ENCODE measurements at places on chromosomes 1 and 21. TPM values are rescaled to one million over a fixed set of nuclear protein-coding genes. Genes with fewer than 3 reads are reported as not detected.
A peak's percentile ranks its signal among the peaks of the same experiment; 100 is the strongest.

- no peak for DNase-seq
Measured at GRCh38 chr1:170807432-170807831, 127.9 kb upstream of the MROH9 start.

DNA sequence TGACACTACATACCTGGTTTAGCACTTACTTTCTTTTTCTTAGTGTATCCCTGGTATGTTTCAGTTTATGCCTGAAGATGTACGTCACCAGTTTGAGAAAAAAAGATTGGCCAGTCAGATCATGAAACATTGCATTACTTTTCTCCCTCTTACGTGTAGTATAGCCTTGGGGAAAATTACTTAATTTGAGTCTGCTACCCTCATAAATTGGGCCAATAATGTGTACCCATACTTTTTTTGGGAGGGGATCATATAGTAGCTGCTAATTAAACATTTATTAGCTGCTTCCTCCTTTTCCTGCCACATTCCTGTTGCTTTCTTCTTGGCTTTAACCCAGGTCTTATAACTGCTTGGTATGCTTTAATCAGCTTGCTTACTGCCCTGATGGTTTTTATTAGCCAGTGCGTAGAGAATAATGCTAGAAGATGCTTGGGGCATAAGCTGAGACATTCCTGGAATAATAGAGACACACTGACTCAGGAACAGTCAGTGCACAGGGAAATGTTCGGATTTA lies 32.1 kb downstream of the RABGAP1L start:
- DNase-seq, result peak; percentile 17

- DNase-seq, result no peak
Measured at GRCh38 chr1:107378426-107378825, 237.6 kb downstream of the NTNG1 start.

- DNase-seq, result no peak
Measured at GRCh38 chr1:67889953-67890567, 56.8 kb upstream of the GNG12 start.

- no peak for DNase-seq
Measured at GRCh38 chr1:16114527-16115467, 41.1 kb downstream of the EPHA2 start.

DNA sequence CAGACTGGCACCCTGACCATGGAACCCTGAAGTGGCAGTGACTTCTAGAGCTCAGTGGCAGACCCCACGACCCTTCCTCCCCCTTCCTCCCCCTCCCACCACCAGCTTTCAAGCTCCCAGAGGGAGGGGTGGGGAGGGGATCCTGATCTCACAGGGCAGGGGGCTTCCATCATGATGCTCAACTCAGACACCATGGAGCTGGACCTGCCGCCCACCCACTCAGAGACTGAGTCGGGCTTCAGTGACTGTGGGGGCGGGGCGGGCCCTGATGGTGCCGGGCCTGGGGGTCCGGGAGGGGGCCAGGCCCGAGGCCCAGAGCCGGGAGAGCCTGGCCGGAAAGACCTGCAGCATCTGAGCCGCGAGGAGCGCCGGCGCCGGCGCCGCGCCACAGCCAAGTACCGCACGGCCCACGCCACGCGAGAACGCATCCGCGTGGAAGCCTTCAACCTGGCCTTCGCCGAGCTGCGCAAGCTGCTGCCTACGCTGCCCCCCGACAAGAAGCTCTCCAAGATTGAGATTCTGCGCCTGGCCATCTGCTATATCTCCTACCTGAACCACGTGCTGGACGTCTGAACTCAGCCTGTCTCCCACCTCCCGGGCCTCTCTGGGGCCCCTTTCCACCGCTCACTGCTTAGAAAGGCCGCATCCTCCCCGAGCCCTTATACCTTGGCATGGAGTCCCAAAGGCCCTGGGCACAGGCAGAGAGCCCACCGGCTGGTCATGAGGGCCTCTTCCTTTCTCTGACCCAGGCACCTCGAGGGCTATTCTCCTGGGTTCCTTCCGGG lies 3.9 kb downstream of the NHLH1 start:
- no peak for DNase-seq

- DNase-seq, result no peak
Measured at GRCh38 chr1:50422946-50423669, at the start of gene DMRTA2. Gene DMRTA2 (minus strand): TSS chr1:50423443. CDS start chr1:50421536, 1,907 bp downstream.

GRCh38 chr1:65393347-65393746 lies 27.1 kb upstream of the LEPR start:
- DNase-seq, result no peak

DNA sequence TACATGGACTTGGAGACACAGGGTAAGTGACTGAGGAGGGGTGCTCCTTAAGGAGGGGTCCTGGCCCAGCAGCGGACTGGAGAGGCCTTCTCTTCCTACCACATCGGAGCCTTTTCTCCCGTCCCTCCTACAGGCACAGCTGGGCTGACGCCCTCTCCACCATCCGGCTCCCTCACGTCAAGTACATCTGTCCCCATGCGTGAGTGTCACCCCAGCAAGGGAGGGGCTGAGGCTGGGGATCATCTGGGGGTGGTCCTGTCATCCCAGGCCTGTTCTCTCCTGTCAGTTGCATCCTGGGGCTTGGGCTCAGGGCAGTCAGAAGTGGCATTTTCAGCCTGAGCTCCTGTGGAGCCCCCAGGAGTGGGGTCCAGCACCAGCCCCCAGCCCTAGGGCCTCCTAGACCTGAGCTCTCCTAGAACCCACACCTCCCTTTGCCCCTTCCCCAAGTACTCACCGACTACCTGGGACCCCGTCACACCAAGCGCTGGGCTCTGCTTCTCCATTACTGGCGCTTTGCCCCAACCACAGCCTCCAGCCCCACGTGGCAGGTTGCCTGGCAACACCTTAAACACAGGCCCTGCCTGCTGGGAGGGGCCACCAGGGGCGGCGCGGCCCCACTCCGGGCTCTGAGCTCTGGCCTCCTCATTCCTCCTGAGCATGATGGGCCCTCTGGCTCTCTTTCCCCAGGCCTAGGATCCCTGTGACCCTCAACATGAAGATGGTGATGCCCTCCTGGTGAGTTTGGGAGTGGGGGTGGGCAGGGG lies 2.3 kb downstream of the LYPLA2 start:
- DNase-seq, result no peak

- DNase-seq, result no peak
Measured at GRCh38 chr1:48688102-48688760, 88.5 kb downstream of the BEND5 start.

DNA sequence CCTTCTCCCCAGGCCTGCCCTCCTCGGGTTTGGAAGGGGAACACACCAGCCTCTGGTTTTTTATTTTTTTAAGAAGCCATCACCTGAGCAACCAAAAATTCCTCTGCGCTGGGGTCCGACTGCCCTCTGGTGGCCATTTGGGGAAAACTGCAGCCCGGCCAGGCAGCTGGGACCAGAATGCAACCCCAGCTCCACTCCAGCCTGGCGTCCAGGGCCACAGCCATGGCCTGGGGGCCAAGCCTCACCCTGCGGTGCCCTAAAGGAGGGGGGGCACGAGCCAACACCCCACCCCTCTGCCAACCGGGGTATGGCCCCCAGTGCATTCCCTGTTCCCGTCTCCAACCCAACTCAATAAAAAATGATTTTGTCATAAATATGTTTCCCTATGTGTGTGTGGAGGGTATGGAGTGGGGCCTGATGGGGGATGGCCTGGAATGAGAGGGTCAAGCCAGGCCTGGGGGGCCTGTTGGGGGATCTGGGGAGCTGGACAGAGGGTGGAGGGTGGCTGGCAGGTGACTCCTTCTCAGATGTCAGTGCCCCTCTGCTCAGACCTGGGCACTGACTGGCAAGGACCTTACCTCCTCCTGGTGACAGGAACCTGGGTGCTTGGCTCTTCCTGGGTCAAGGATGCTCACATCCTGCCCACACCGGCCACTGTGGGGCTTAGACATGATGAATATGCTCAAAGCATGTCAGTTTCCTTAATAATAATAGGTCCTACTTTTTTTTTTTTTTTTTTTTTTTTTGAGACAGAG lies 3.2 kb downstream of the GPR3 start:
- no peak for DNase-seq

DNA sequence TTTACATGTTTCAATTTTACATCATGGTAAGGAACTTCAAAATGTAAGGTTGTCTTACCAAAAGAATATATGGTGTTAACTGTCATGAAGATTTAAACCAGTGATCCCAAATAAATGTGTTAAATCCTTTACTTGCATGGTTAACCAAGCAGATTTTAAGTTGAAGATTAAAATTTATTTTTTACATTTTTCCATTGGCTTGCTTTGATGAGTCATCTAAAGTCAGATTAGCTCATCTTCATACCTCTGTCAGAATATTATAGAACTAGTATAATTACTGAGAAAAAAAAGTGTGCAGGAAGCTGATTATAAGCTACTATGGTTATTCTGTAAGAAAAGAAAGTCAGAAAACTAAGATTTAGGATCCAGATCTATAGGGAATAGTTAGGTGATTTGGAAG lies 95.3 kb upstream of the DPH5 start:
- DNase-seq, result no peak

GRCh38 chr1:245153552-245154428 lies 995 bp upstream of the KIF26B start:
- no peak for DNase-seq

GRCh38 chr21:45478115-45478801 lies 64.0 kb downstream of the SLC19A1 start:
- peak; percentile 57 for DNase-seq

GRCh38 chr1:29029667-29030066 lies 94.0 kb downstream of the TMEM200B start:
- DNase-seq, result no peak

- DNase-seq, result no peak
Measured at GRCh38 chr1:24911651-24912155, 18.4 kb downstream of the RUNX3 start.

- DNase-seq, result no peak
Measured at GRCh38 chr1:115809076-115809475, 31.9 kb downstream of the NHLH2 start.

DNA sequence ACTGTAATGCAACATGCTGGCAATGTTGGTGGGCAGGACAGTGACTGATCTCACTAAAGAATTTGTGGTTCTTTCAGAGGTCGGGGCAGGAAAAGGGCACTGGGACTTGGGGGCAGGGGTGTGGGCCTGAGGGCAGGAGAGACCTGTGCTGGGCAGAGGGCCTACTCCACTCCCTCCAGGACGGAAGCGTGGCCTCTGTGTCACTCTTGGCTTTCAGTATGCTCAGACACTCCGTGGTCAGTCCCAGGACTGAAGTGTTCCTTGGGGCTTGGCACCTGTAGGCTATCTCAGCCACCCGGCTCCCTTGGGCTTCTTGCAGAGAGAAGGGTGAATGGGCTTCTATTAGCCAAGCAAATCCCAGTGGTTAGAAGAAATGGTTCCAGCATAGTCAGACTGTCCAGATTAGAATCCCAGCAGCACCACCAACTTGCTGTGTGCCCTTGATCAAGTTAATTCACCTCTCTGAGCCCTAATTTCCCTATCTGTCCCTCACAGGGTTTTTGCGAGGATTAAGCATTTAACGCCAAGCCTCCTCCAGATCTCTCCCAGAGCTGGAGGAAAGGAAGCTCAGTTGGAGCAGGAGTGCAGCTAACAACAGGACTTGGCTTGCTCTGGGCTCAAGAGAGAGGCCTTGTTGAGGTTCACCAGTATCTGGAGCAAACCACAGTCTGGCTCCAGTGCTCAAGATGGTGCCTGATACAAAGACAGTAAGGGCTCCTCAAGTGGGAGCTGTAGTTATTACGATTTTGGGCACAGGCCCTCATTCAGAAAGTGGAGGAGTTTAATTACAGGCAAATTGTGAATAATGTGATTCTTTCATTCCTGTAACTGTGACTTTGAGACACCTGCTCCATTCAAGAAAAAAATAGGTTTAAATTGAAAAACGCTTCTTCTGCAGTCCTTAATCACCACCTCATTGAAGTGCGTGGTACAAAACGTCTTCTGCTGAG lies 57.7 kb upstream of the LRP8 start:
- no peak for DNase-seq

DNA sequence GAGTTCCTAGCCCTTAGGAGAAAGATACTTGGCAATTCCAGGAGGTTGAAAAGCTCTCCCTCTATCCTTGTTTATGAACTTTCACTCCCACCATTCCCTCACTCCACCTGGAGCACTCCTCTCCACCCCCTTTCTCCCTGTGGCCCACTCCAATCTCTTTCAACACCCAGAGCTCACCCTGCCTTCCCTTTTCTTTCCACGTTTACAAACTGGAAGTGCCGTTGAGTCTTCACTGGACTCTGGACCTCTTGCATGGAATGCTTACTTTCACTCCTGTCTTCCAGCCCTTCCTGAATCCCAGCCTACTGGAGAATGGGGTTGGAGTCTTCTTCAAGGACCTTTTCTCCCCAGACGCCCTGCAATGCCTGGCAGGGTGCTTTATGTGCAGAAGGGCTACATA lies 198.5 kb downstream of the RHOU start:
- no peak for DNase-seq

DNA sequence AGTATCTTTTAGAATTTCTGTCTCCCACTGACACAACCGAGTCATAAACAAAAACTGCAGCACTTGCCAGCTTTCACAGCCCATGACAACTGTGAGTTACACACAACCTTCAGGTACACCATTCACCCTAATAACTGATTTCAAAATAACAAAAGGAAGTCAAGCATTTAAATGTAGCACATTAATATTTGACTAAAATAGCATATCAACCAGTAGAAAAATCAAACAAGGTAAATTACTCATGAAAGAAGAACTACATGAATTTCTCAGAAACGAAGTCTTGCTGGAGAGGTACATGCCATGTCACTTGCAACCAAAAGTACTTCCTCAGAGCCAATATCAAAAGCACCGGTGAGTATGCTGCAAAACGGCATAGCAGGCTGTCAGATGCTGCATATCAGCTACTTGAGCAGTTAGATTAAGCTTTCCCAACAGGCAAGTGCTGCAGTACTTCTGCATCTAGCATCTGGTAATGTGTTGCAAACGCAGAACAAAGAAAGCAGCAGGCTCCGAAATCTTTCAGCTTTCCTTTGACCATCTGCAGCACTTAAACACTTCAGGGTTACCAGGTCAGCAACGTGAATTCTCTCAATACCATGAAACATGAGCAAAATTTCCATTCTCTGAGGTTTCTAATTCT lies 223.2 kb downstream of the SMYD3 start:
- DNase-seq, result no peak

S100A12 gene
- not detected for polyA plus RNA-seq

INTS7 gene
- polyA plus RNA-seq, result 27.3 TPM

ALDH4A1 gene
- 52.4 TPM for polyA plus RNA-seq

LORICRIN gene
- polyA plus RNA-seq, result not detected

CGN gene
- polyA plus RNA-seq, result 55.6 TPM

SLC35A3 gene
- 41.7 TPM for polyA plus RNA-seq

SERTAD4 gene
- polyA plus RNA-seq, result 3.3 TPM

RNF223 gene
- polyA plus RNA-seq, result 0.32 TPM

FAM72A gene
- 6.2 TPM for polyA plus RNA-seq

C1orf53 gene
- polyA plus RNA-seq, result 1.9 TPM

PLA2G2C gene
- polyA plus RNA-seq, result 0.10 TPM

ZNF593OS gene
- 1.4 TPM for polyA plus RNA-seq

TRIM63 gene
- 1.2 TPM for polyA plus RNA-seq

FCGR1A gene
- polyA plus RNA-seq, result 1.3 TPM

ZNF683 gene
- polyA plus RNA-seq, result not detected
